ENCODE measurements at places on chromosomes 16 and 17.

DNA sequence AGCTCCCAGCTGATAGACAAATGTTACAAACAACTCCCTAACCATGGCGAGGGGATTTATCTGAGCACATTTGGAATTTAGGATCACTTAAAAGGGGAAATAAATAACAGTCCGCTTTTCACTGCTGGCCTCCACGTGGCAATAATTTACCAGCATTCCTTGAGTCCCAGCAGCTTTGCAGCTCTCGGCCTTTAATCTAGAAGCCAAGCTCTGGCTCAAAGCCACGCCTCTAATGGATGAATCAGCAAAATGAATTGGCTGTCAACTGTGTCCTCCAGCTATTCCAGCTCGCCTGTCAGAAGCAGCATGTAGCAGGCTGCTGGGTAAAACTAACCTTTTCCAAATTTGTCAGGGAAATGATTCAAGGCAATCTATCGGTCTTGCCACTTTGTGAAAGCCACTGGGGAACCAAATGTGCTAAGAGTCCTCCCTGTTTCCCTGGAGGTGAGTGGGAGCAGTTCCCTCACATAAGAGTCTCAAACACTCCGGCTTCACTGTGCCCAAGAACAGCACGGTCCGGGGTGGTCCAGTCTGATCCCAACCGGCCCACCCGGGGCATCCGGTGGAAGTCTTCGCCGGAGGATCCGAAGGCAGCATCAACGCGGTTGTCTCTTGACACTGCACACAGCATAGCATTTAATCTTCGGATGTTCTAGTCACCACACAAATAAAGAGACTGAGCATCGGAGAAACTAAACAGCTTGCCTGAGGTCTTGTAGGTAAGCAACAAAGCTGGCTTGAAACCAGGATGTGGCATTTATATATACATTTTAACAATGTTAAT, 143.3 kb downstream of the PARN start:
- peak; percentile 66 for DNase-seq

- DNase-seq = no peak
Measured at GRCh38 chr17:38507436-38507835, 79.2 kb downstream of the ARHGAP23 start.

DNA sequence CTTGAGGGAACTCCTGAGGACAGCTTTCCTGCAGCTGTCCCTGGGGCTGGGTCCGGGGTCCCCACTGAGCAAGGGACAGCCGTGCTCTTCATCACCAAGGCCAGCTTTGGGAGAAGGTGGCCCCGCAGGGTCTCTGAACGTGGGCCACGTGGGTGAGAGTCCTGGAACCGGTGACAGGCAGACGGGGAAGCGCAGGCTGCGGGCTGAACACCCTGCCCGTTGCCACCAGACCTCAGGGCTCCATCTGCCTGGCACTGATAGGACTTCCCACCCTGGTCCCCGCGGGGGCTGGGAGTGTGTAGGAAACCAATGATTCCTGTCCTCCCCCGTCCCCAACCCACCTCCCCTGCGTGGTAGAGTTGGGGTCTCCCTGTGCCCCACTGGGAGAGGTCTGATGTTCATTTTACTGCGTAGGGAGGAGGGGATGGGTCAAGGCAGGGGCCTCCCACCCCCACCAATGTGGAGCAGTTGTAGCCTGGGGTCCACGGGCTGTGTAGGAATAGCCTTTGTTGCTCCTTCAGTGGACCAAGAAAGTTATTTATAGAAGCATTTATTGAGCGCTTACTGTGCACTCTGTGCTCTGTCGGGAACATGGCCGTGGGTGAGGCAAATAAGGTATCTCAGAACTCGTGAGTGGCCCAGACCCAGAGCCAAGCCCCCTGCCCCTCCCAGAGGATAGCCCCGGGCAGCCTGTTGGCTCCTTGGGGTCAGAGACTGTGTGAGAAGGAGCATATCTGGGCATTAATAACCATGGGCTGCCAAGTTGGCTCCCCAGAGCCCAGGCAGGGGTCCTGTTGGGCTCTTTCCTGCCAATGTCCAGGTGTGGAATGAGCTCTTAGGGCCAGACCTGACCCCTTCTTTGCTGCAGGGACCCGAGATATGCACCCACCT, 1.3 kb downstream of the ADGRG1 start:
- DNase-seq = no peak

DNA sequence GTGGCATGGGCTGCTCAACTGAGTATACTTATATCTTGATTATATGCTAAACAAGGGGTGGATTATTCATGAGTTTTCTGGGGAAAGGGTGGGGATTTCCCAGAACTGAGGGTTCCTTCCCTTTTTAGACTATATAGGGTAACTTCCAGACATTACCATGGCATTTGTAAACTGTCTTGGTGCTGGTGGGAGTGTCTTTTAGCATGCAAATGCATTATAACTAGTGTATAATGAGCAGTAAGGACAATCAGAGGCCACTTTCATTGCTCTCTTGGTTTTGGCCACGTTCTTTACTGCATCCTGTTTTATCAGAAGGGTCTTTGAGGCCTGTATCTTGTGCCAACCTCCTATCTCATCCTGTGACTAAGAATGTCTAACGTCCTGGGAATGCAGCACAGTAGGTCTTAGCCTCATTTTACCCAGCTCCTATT, 12.0 kb downstream of the PRR11 start:
- DNase-seq = no peak

DNA sequence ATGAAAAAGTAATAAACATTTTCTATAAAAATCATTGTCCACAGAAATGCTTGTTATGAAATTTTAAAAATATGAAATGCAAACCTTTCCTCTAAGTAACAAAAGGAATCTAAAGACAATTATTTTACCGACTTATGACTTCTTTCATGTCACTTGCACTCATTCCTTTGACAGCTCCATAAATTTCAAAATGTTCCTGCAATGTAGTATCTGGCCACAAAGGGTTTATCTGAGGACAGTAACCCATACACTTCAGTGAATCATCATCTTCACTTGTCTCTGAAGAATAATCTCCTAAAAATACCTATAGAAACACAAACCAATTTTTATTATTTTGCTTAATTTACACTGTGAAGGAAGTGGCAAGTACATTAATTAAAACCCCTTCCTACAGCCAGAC, 25.6 kb upstream of the ABCA10 start:
- no peak for DNase-seq

GRCh38 chr17:27315322-27315721, 21.4 kb downstream of the WSB1 start:
- DNase-seq = peak; percentile 77

GRCh38 chr17:17182598-17183136, 23.5 kb downstream of the PLD6 start:
- DNase-seq = no peak

- no peak for DNase-seq
Measured at GRCh38 chr17:11578998-11579397, 19.3 kb upstream of the DNAH9 start.

DNA sequence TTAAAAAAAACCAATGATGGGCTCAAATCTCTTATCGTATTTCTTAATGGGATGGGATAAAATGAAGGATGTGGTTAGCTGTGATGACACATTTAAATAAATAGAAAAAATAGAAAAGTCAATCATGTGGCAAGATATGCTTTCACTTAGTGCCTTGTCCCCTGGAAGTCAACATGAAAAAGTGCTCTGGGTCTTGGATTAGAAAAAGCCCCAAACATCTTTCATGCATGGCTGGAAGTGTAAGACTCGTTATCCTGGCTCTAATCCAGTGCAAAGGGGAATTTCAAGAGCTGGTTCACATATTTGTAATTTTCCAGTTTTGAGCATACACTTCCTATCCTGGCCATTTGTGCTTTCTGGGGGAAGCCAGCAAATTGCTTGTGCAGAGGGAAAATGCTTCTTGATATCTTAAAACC, 160.9 kb downstream of the MAP2K6 start:
- DNase-seq = peak; percentile 21

DNA sequence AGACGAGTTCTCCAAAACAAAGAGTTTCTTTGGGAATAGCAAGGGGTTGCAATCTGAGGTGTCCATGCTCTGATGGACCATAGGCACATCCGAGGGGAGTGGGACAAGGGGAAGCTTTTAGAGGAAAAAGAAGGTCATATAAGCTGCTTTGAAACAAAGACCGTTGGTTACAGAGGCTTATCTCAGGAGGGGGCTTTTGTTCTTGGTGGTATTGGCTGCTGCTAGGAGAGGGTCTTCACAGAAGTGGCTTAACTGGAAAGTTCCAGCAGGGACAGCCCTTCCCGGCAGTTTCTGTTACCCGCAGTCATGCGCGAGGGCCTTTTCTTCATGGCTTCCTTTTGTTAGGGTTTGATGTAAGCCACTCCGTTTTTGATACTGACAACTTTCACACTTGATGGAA, 76.0 kb downstream of the RAP1GAP2 start:
- DNase-seq = no peak

DNA sequence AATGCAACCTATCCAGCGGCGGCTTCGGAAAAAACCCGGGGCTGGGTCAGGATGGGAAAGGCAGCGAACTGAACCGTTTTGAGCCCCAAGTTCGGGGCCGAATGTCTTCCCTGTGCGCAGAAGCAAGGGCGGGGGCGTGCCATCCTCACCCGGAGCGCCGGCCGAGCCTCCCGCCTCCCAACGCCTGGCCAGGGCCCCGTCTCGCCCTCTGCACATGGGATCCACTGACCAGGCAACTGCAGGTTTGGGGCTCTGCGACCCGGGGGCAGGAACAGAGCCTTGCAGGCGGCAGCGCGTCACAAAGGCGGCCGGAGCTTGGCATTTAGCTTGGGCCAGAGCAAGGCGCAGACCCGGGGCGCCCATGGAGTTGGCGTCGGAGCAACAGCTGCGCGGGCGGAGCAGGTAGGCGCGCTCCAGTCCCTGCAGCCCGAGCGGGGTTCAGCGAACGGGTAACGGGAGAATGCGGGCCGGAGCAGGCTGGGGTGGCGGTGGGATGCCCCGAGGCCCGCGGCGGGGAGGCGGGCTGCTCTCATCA, at the start of gene FBXO39:
TSS of gene FBXO39 (plus strand) at position 345 of the 535 bp plus-strand sequence. CDS start 3,654 bp downstream, outside the sequence.
- no peak for DNase-seq

DNA sequence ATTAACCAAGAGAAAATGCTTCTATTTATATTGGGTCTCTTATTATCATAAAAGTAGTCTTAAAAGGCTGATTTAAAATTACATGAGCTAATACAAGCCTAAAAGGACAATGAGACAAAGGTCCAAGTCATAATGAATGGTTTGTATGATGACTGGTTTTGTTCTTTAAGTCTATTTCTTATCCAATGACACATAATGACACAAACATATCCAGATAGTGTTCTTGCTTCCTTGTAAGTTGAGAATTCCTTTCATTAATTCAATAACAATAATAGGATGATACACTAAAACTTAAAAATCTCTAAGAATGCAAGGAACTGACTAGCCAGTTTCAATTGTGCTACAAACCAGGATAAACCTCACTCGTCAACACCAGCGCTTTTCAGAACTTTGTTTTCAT, 244.1 kb downstream of the CEP112 start:
- DNase-seq = no peak

DNA sequence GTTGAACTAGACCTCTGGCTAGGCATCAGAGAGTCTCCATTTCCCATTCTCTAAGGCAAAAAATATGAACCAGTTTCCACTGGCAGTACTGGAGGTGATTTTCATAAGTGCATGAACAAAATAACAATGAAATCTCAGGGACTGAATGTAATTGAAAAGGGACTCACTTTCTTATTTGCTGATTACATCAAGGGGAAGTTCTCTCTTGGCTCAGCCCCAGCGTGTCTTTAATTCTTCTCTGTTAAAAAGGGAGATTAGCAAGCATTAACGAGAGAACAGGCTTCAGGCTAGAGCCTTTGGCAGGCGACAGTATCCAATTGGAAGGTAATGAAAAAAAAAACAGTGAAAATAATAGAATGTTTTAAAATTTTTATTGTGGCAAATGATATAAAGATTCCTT, 34.0 kb upstream of the ADAMTS18 start:
- DNase-seq = no peak

GRCh38 chr16:49048557-49048956, 233.1 kb downstream of the CBLN1 start:
- no peak for DNase-seq

DNA sequence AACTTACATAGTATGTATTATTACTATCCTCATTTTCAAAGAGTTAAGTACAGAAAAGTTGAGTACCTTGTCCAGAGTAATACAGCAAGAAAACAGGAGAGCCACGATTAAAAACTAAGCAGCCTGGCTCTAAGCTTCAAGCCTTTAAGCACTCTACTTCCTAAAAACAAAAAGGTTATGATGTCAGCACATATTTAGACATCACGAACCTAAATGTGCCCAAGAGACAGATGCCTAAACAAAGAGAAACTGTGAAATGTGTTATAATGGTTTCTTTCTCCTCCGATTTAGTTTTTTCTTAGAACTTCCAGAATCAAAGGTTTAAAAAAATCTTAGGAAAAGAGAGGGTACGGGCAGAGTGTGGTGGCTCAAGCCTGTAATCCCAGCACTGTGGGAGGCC, 151.0 kb downstream of the VPS53 start:
- no peak for DNase-seq

GRCh38 chr16:87729266-87729954, 36.4 kb downstream of the KLHDC4 start:
- no peak for DNase-seq

DNA sequence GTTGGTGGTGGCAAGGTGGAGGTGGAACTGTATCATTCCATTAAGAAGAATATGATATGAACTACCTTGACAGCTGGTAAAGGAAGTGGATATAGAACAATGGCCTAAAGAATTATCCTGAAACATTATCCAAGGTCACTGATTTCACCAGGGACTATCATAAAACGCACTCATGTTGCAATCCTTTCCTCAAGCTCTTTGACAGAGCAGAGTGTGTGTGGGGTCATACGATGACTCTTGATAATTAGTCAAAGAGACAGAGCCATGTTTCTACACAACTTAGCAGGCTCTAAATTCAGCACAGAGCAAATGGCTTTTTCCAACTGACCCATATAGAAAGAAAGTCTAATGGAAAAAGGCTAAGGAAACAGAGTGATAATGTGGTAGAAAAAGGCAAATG, 126.4 kb upstream of the ANKFN1 start:
- no peak for DNase-seq

DNA sequence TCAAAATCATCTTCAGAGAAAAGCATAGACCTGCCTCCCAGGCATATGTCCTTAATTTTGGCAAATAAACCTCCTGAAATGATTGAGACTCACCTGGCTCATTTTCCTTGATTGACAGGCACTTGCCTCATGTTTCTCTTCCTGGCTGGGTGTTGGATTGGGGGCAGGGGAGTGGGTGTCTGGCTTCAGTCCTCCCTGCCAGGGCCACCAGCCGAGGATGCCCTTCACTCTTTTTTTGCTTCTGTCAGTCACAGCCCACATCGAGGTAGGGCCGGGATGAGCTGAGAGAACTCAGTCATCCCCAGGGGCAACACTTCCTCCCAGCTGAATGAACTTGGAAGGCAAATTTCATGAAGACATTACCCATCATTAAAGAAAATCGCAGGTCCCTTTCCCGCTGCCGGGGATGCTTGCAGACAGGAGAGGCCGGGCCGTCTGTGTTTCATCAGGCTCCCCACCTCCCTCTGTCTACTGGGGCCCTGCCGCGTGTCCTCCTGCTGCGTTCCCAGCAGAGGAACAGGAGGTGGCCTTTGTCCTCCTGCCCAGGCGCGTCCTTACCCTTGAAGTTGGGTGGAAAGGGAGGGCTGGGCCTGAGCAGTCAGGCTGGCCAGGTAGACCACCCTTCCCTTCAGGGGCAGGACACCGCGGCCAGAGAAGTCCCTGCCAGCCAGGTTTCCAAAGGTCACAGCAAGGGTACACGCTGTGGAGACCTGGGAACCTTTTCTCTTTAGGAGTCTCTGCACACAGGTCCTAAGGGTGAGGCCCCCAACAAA, 11.2 kb upstream of the DNAH17 start:
- no peak for DNase-seq

Measured in NCI-H2029 (cell line).